ENCODE measurements at places on chromosomes 12 and 14.

DNA sequence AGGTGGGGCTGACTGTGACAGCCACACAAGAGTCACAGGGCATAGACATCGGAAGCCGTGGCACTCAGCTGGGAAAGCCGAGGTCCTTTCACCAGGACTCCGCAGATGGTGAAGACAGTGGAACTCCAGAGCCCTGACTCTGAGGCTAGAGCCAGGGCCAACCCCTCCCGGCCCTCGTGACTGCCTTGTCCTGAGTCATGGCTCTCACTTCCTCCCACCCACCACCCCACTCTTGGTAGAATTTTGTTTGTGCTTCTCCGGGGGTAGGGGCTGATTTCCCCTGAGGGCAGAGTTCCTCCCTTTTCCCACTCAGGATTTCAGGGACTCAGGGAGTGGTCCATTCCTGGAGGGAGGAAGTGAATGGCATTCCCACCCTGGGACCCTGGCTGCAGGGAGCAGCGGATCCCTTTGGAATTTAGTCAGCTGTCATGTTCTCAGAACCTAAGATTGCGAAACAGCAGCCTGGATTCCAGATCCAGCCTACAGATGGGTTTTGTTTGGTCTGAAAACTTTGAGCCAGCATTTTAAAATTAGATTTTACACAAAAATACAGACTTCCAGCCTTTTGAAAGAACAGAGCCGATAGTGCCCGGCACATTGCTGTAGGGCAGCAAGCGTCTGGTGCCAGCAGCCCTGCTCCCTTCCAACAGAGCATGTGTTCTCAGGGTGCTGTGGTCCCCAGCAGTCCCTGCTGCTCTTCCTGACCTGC is 50.7 kb downstream of the TPCN1 start:
- no peak overlapping the region for H3K4me3 ChIP-seq
- peak overlapping the region; percentile 17 for H3K27ac ChIP-seq
- H3K36me3 ChIP-seq = peaks cover 11% of the 10 kb centered on the region
- H3K4me1 ChIP-seq = peaks cover 11% of the 10 kb centered on the region

GRCh38 chr12:44358636-44359035 is 517.5 kb downstream of the NELL2 start:
- no peaks in the 10 kb centered on the region for H3K36me3 ChIP-seq
- no peaks in the 10 kb centered on the region for H3K4me1 ChIP-seq
- no peak overlapping the region for H3K27ac ChIP-seq
- H3K4me3 ChIP-seq = no peak overlapping the region
- no peaks in the 10 kb centered on the region for H3K27me3 ChIP-seq

DNA sequence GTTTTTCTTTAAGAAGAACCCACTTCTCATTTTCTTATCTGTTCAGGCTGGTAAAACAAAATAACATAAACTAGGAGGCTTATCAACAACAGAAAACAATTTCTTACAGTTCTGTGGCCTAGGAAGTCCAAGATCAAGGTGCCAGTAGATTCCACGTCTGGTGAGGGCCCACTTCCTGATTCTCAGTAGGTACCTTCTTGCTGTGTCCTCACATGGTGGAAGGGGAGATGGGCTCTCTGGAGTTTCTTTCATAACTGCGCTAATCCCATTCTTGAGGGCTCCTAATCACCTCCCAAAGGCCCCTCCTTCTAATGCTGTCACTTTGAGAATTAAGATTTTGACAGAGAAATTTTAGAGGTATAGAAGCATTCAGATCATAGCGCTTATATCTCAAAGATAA is 33.4 kb downstream of the TXNRD1 start:
- no peak for DNase-seq
- H3K4me1 ChIP-seq = no peaks in the 10 kb centered on the region
- no peaks in the 10 kb centered on the region for H3K36me3 ChIP-seq
- H3K27ac ChIP-seq = no peak overlapping the region

- H3K27me3 ChIP-seq = no peaks in the 10 kb centered on the region
- no peak overlapping the region for H3K4me3 ChIP-seq
- peaks cover 4% of the 10 kb centered on the region for H3K4me1 ChIP-seq
- peaks cover 5% of the 10 kb centered on the region for H3K36me3 ChIP-seq
- no peak overlapping the region for H3K27ac ChIP-seq
Observed at GRCh38 chr12:121277374-121277759, 19.1 kb downstream of the CAMKK2 start.

GRCh38 chr14:56487761-56488160 is 91.8 kb upstream of the TMEM260 start:
- DNase-seq = no peak
- H3K36me3 ChIP-seq = no peaks in the 10 kb centered on the region
- H3K27ac ChIP-seq = no peak overlapping the region
- H3K4me3 ChIP-seq = no peak overlapping the region
- H3K27me3 ChIP-seq = no peaks in the 10 kb centered on the region

DNA sequence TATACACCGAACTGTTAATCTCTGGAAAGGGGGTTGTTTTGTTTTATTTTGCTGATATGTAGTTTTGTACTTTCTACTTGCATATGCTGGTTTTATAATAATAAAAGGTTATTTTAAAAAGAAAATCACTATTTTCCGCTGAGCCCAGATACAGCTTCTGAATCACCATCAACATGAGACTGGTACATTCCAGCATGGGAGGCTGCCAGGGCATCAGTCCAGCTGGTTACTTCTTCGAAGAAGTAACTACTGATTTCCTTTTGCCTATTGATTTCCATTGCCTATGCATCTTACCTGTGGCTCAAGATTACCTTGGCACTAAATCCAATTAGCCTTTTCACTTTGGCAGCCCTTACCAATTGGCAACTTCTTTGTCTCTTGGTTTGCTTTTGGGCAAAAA is 11.7 kb upstream of the OSBPL8 start:
- H3K4me1 ChIP-seq = peaks cover 5% of the 10 kb centered on the region
- H3K27ac ChIP-seq = no peak overlapping the region
- H3K36me3 ChIP-seq = no peaks in the 10 kb centered on the region
- H3K27me3 ChIP-seq = no peaks in the 10 kb centered on the region
- no peak overlapping the region for H3K4me3 ChIP-seq

- DNase-seq = no peak
- no peaks in the 10 kb centered on the region for H3K36me3 ChIP-seq
- no peaks in the 10 kb centered on the region for H3K4me1 ChIP-seq
- H3K27ac ChIP-seq = no peak overlapping the region
Observed at GRCh38 chr14:85554106-85554505, 24.2 kb downstream of the FLRT2 start.

DNA sequence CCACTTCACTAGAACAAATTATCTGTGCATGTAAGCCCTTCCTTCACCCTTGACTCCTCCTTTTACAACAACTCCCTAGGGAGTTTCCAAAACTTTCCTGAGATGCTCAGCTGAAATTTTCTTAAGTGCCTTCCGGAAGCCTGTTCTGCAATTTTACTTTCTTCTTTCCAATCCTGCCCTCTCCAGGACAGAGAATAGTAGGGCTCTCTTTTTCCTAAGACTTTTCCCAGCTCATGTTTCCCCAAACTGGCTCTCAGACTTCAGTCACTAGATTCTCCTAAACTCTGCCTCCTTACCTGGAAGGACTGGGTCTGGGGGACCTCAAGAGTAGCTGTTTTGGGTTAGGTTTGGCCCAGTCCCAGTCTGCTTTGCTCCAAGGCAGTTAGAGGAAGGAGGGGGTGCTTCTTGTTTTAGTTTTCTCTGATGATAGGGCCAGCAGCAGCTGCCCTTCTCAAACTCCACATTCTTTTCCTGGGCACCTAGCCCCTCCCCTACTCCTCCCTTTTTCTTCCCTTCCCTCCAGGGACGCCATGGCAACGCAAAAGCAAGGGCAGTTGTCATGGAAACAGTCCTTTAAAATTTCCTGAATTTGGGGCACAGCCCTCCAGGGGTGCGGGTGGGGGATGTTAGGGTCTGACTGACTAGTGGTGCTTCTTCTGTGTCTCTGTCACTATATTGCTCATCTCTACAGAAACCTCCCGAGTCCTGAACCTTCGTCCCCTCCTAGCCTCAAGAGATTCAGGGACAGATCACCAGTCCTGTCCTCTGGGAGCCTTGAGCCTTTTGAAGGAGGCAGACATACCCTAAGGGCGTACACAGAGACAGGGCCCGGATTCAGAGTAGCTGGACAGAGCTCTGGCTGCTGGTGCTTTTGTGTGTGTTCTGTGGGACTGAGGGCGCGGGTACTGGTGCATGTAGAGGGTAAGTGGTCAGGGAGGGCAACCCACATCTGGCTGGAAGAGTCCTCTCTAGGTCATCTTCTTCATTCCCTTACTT is 17.0 kb downstream of the PPP1R1A start:
- H3K36me3 ChIP-seq = no peaks in the 10 kb centered on the region
- no peaks in the 10 kb centered on the region for H3K4me1 ChIP-seq
- H3K27me3 ChIP-seq = no peaks in the 10 kb centered on the region
